Suppressor macrophage treated with lipopolysaccharide for 1 hour (primary cell): ENCODE measurements at places on chromosomes 12 and 14.

DNA sequence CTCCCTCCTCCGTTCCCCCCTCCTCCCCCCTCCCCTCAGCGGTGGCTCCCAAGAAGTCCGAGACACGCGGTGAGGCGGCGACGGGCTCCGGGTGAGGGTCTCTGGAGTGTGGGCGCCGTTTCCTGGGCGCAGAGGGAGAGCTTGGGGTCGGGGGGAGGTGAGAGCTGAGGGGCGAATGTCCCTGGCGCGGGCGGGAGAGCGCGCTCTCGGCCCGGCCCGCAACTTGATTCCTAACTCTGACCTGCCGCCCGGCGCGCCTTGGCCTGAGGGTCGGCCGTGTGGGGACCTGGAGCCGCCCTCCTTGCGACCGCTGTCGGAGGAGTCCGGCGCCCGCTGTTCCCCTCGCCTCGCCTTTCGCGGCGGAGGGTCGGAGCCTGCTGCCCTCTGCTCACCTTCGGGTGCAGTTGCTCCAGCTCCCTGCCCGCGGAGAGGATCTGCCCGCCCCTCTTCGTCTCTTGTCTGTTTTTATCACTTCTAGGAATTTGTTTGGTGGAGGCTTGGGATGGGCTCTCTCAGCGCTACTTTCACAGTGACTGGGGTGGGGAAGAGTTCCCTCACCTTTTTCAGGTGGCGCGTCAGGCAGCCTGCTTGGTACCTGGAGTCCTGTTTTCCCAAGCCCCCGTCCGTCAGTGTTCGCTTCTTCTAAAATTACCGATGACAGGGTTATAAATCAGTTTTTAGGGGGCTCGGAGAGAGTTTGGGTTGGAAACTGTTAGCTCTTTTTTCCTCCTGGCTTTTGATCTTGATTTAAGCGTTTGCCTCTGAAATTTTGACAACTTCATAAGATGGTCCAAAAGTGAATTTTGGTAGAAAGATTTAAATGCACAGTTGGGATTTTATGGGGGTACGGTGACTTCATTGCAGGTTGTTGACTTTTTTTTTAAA, 495 bp downstream of the ADIPOR2 start:
- peak; percentile 66 for DNase-seq

- DNase-seq: no peak
These were observed 10.7 kb downstream of the ERP29 start for GRCh38 chr12:112023759-112024396.

GRCh38 chr14:64540208-64541202, at the start of gene HSPA2:
TSS of gene HSPA2 (plus strand) at chr14:64540741. CDS start at chr14:64540850, 109 bp downstream.
- DNase-seq: peak; percentile 99

DNA sequence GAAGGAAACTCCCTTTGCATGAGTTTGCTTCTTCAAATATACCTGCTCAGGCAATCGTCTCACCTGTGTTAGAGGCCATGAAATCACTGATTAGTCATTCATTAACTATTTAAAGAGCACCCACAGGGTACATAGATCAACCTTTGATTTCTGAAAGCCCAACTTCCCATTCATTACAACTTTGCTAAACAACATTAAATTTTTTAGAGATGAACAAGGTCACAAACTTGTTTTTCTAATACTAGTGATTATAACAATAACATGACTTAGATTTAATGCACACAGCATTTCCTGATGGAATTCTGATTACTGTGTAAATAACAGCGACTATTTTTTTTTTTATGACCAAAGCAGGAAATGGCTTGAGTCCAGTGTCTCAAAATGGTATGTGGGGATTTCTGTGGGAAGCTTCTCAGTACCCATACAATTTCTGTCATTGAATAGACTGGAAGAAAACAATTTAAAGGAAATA, 5.4 kb upstream of the ERO1A start:
- peak; percentile 35 for DNase-seq

DNA sequence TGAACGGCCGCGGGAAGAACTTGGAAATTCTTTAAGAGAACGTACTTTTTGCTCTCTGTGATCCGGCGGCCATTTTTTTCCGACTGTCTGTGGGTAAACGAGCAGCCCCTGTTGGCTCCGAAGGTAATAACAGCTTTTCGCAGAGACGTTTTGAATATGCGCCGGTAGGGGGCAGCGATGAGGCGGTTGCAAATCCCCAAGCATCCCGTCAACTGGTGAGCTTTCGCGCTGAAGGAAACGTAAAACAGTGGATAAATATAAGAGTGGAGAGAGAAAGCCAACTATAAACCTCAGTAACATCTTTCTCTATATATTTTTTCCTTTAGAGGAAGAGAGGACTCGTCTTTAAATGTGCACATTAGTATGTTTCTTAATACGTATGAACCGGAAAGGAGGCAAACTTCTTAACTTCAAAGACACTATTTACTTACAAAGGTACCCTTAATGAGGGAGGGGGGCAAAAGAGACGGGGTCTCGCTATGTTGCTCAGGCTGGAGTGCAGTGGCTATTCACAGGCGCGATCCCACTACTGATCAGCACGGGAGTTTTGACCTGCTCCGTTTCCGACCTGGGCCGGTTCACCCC, 9.6 kb upstream of the NEMF start:
- DNase-seq: peak; percentile 80

DNA sequence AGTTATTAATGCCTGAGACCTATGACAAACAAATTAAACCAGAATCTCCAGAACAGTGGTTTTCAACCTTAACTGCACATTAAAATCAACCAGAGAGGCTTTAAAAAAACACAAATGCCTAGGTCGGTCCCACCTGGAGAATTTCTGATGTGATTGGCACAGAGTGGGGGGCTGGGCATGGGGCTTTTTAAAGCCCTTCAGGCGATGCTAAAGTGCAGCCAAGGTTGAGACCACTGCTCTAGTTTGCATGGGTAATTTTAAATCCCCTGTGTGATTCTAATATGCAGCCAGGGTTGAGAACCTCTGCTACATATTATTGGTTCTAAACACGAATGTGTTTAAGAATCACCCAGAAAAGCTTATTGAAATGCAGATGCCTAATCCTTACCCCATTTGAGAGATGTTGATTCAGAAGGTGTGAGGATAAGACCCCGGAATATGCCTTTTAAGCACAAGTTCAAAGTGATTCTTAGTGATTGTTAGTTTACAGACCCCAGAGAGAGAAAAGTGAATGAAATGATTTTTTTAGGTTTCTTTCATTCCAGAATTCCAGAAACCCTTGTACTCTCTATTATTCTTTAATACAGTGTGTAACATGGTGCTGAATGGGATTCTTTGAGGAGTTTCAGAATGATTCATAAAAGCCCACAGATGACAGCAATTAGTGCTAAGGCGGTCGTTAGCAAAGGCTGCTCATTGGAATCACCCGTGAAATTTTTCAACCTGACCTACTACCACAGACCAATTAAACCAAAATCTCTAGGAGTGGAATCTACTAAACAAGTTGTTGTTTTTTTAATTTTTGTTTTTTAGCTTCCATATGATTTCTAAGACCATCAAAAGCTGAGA, 44.9 kb downstream of the LIN7A start:
- no peak for DNase-seq

GRCh38 chr12:26028953-26029735, 70.7 kb downstream of the RASSF8 start:
- peak; percentile 60 for DNase-seq

DNA sequence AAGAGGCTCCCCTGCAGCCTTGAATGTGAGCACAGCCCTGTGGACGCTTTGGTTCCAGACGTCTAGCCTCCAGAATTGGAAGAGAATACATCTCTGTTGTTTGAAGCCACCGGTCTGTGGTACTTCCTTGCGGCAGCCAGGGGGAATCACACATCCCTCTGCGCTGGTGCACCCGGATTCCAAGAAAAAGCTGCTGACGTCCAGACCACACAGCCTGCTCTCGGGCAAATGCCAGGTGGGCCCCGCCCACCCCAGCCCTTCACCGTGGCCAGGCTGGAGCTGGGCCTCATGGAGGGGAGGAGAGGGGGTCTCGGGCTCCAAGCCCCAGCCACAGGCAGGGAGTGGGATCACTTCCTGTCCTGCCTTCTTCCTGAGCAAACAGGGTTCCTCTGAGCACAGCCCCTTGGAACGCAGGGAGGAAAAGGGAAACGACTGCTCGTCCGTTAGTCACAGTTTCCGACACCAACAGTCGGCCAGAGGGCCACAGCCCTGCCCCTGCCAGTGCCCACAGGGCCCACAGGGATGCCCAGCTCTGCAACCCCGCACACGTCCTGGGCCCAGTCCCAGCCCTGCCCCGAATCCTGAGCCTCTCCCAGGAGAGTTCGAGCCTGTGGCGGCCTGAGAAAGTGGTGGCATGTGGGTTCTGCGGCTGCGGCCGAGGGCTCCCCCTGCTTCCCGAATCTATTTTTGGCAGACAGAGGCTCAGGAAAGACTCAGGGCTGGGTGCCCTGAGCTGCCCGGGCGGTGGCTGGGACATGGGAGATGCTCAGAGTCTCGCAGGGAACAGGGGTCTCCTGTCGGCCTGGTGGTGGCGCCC, 85.3 kb downstream of the RFLNA start:
- peak; percentile 88 for DNase-seq

DNA sequence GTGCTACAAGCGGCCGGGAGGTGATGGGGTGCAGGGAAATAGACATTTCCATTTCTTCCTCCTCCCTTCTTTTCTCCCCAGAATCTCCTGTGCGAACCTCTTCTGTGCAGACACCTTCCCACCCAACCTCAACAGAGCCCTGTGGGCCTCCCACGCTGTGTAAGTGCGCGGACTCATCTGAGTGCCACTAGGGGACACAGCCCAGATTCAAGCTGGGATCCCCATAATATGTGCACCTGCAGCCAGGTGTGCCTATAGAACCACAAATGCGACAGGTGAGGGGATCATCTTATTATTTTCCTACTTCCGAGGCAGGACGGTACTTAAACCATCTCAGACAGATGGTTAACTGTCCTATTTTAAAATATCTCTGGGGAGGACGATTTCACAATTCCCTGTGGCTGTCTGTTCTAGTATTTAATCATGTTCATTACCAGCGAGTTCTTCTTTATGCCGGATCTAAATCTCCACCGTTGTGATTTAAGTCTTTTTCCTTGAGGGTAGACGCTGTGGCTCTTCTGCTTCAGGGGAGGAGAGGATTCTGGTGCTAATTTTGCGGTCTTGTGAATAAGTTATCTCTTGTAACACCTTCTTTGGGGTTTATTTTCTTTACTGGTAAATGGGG, 17.2 kb upstream of the CACNA1C start:
- no peak for DNase-seq

- DNase-seq: no peak
These were observed 159.4 kb upstream of the PLEKHG7 start for GRCh38 chr12:92543359-92543758.

DNA sequence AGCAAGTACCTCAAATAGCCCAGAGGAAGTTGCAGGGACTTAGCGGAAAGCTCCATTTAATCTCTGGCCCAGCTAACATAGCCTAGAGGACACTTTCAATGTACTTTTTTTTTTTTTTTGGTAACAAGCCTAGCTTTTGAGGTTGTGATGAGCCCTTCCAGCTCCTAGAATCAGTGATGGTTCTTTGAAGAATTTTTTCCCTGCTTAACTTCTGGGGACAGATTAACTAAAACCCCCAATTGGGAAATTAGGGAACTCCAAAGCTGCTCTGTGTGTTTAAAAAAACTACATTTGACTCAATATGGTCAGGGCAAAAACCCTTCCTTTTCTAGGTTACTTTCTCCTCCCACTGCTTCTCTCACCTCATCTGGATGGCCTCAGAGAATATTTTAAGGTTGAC, 23.9 kb upstream of the ITGA5 start:
- DNase-seq: peak; percentile 81
